ENCODE measurements at places on chromosomes 2 and 18.

DNA sequence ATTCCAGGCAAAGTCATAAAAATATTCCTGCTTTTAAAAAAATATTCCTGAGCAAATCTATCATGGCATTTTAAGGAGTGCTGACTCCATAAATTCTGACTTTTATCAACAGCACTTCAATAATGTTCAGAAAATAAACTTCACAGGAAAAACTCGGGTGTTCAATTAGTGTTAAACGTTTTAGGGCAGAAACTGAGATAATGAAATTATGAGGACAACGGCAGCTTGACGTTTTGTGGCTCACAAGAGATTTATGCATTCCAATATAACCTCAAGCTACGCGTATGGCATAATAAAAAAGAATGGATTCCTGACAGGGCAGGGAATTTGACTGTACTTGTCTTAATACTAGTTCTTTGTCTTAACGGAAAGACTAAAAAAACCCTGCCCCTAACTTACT, 133.2 kb downstream of the ICOS start:
- DNase-seq = no peak

DNA sequence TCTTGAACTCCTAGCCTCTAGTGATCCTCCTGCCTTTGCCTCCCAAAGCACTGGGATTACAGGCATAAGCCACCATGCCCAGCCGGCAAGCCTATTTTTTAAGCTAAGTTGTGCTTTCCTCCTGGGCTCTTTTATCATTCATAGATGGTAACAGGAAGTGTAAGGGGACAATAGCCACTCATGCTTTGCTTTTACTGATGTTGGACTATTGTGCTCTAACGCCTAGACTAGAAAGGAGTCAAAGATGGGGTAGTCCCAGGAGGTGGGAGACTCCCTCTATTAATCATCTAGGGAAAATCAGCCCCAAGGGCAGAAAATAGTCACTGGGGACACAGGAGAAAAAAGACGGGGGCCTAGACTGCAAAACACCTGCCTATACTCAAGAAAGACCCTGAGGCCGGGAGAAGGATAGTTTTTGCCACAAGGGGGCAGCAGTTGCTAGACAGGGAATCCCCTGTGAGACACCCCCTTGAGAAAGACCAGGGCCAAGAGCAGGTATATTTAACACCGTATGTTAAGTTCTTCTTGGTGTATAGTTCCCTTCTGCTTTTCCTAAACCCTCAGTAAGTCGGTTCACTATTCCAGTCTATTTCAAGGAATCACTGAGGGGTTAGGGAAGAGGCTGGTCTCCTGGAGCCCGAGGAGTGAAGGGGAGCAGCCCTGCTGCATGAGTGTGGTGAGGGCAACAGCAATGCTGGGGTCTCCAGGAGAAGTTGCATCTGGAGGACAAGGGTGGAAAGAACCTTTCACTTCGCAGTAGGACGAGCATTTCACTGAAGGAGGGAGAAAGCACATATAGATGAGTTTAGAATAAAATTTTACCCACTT, 2.1 kb upstream of the CXCR1 start:
- DNase-seq = peak; percentile 46

GRCh38 chr2:212607080-212607479, 68.5 kb upstream of the ERBB4 start:
- no peak for DNase-seq

GRCh38 chr2:240597419-240598181, 11.1 kb downstream of the CAPN10 start:
- no peak for DNase-seq

- no peak for DNase-seq
Observed at GRCh38 chr2:65299246-65299645, 71.6 kb downstream of the ACTR2 start.

- DNase-seq = no peak
Observed at GRCh38 chr2:225806105-225806504, 406.6 kb downstream of the NYAP2 start.

- no peak for DNase-seq
Observed at GRCh38 chr2:199202964-199203363, 254.8 kb downstream of the SATB2 start.

- DNase-seq = no peak
Observed at GRCh38 chr2:219946529-219946928, 319.1 kb downstream of the SLC4A3 start.

DNA sequence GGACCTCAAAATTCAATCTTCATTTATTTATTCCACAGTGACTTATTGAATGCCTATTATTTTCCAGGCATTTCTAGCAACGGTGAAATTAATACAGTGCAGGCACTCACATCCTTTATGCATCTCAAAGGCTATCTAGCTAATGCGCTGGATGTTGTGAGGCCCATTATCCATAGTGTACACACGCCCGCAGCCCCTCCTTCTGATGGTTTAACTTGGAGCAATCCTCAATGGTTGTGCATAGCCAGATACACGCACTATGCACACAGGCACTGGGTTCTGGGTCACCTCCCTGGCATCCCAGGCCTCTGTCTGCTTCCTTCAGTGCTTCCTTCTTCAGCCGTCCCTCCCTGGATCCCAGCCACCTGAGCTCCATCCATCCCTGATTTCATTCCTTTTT, 108.5 kb upstream of the BOD1L2 start:
- DNase-seq = no peak

DNA sequence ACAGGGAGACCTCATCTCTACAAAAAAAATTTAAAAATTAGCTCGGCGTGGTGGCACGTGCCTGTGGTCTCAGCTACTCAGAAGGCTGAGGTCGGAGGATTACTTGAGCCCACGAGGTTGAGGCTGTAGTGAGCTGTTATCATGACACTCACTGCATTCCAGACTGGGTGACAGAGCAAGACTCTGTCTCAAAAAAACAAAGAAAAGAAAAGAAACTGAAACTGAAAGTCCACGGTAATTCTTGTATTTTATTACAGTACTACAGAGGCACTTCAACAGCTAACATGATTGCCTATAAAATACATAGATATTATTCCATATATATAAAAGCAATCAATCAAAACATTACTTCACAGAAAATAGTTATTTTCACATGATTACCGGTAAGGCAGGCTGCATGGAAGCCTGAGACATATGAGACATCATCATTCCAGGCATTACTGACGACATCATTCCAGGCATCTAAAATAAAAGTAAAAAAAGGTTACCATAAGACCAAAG, 23.1 kb downstream of the PRPF40A start:
- no peak for DNase-seq

DNA sequence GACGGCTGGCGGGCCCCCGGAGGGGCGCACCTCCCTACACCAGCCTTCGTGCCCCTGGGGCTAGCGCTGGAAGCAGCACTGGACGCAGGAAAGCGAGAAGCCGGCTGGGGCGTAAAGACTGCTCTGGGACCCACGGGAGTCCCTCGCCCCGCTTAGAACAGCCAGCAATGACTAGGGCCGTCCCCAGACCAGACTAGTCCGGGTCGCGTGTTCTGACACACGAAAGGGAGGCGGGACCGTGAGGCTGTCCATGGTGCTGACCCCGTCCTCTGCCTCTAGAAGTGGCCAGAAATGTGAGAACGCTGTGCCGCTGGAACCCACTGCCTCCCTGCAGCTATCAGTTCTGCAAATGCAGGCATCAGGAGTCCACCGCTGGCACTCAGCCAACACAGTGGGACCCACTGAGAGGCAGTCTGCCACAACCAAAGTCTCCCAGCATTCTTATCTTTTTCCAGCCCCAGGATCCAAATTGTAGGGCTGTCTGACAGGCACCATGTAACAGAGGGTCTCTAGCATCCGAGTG, at the start of gene UCN:
Gene UCN (minus strand): TSS at position 87 of the 523 bp plus-strand sequence. CDS start 550 bp downstream, outside the sequence.
- no peak for DNase-seq

GRCh38 chr2:70212298-70212932, 21.6 kb upstream of the C2orf42 start:
- no peak for DNase-seq

DNA sequence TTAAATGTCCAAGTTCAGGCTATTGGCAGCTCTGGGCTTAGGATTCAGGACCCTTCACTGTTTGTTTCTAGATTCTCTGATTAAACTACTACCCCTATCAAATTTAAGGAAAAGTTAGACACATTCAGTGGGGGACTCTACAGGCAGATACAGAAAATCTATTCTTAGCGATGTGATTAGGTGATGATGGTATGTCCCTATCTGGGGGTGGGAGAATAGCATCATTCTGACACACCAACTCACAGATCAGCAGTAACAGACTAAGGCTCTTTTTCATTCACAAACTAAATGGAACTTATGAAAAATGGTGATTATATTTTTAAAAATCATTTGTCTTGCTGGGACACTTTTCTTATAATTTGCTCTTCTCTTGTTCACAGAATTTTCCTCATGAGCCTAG, 232.9 kb upstream of the CDH2 start:
- DNase-seq = no peak

DNA sequence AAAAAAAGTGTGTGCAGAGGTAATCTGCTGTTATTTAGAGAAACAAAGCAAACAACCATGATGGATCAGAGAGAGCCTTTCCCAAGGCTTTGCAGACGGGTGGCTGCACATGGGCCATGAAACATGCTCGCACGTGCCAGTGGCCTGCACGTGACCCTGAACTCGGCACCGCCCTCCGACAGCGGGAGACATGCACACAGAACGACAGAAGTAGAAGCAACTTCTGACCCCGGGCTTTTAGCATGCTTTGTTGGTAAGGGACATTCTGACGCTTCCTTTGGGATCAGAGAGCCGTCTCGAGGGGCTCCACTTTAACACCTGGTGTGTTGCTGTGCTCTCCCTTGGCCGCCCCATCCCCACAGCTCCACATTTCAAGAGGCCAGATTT, 112.5 kb downstream of the KCNF1 start:
- no peak for DNase-seq
